Stimulated activated CD8-positive, alpha-beta memory T cell treated with anti-CD3 and anti-CD28 coated beads, Interleukin-7, amount 100 ng/mL, for 4 hours (primary cell): ENCODE measurements at places on chromosomes 1 and 21.

- DNase-seq, result no peak
Measured at GRCh38 chr1:39701049-39701439, 9.8 kb upstream of the HPCAL4 start.

DNA sequence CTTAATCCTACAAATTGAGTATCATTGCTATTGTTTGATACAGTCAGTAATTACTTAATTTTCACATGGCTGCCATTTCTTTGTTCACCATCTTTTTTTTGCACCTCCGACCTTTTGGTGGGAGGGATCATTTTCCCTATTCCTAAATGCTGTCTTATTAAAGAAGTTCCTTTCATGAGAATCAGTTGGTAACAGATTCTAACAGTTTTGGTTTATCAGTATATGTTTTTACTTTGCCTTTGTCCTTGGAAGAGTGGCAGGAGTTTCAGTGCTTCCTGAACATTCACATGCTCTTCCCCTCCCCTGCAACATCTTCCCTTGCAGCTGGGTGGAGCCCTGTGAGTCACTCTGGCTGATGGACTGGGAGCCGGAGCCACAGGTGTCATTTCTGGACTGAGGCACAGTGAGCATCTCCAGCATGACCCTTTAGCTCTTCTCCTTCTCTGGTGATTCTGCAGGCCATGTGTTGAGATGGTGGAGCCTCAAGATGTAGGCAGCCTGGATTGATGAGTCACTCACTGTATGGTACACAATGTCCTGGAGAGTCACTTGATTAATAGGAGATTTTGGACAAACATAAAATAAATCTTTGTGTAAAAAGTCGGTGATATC, 217.7 kb downstream of the URB2 start:
- no peak for DNase-seq

DNA sequence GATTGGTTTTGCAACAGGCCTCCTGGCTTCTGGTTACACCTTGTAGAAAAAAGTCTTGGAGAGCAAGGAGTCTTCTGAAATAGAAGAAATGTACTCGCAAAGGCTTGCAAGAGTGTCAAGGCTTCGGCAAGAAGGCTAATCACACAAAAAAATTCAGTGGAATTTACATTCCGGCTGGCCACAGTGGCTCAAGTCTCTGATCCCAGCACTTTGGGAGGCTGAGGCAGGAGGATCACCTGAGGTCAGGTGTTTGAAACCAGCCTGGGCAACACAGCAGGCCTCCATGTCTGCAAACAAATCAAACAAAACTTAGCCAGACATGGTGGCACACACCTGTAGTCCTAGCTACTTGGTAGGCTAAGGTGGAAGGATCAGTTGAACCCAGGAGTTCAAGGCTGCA, 7.7 kb upstream of the DOP1B start:
- DNase-seq, result no peak

- DNase-seq, result no peak
Measured at GRCh38 chr1:179966551-179966950, 11.9 kb downstream of the CEP350 start.

DNA sequence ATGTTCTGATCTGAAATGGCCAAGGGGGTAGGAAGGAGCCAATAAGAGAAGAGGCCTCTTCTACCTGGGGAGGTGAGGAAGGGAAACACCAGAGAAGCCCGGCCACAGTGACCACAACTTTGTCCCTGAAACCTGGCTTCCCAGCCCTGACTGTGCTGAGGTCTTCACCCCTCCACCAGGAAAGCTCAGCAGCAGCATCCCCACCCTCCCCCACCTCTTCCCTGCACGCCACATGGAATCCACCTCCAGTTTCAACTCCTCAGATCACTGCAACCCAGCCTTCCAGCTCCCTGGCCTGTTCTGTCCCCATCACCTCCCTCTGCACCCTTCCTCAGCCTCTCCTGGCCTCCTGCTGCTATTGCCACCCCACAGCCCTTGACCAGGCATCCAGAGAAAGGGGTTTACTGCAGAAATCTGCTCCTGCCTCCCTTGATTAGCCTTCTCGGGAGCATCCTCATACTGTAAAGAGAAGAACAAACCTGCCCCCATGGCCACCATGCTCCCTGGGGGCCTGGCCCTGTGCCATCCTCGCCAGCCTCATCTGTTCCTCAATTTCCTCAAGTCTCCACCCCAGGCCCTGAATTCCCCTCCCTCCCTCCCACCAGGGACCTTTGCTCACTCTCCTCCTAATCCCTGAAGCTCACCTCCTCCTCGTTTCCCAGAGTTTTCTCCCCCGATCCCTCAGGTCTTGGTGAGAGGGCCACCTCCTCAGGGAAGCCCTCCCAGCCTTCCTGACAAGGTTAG, 450.9 kb downstream of the MATN1 start:
- no peak for DNase-seq

GRCh38 chr1:20962576-20963258, 175.6 kb upstream of the HP1BP3 start:
- no peak for DNase-seq

DNA sequence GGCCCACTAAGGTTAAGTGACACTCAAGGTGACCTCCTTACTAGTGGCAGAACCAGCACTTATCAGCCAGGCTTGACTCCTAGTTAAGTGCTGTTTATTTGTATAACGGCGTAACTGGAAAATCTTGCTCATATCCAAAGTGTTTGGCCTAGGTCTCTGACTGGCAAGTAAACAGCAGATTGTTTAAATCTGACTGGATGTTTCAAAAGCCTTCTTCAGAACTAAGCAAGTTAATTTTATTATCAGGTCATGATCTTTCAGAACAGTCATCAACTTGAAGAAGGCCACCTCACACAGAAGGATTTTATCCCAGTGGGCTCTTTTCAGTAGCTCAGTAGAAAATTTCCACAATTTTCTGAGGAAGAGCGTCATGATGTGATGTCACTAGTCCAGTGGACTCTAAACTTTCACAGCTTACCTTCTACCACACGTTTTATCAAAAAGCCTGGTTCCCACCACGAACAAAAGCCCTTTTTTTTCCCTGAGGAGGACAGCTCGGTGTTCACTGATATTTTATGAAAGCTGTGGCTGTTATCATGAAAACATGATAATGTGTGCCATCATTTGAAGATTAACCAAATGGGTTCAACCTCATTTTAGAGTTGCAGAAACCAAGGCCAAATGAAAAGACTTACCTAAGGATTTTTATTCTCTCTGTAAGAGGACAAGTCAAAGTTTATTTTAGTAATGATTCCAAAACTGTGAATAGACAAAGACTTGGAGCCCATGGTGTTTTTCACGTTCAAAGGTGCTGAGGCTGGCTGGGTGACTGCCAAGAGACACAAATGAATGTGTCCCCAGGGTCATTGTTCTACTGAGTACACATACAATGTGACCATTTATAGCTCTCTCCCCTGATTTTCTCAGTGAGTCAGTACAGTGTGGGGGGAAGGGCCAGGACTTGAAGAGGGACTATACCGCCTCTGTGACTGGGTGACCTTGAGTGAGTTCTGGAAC, 9.1 kb downstream of the SGIP1 start:
- no peak for DNase-seq

DNA sequence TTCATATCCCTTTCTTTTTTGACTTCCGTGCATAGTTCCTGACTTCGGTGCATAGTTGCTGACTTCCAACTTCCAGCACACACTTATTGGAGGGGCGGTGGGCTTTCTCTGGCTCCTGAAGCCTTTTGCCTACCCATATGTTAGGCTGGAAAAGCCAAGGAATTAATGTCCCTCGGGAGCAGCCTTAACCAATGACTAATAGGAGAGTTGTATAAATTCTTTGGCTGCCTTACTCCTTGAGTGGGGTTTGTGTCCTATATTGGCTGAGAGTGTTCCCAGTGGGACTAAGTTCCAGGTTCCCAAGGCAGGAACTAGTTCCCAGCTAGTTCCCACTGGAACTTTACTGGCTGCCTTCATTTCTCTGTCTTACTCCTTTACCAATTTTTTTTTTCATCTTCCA, 105.7 kb downstream of the ZNF326 start:
- DNase-seq, result no peak

GRCh38 chr1:97348599-97349265, 572.1 kb downstream of the DPYD start:
- DNase-seq, result no peak

GRCh38 chr1:221562542-221563475, 179.1 kb downstream of the DUSP10 start:
- DNase-seq, result no peak

DNA sequence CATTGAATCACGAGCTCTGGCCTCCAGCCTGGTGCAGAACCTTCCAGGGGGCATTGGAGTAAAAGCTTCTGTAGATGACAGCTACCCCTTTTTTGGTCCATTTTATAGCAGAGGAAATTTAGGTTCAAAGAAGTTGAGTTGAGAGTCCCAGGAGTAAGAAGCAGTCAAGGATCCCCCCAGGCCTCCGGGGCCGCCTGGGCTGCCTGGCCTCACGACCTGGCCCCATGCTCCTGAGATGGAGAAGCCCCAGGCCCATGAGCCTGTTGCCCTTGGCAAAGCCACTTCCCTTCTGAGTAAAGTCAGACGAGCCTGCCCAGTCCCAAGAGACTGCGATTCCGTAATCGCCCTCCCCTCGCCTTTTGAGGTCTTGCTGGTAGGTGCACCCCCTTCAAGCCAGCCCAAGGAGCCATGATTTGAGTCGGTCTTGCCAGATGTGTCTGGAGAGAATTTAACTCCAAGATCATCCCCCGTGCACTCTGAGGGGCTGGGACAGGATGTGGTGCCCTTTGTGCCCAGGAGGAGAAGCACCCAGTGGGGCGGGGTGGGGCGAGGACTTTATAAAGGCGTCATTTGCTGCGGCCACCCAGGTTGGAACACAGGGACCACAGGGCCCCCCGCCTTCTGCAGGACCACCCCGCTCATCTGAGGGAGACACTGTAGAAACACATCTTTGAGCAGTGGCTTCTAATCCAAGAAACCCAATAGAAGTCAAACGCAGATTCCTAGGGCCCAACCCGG, 30.1 kb downstream of the PDE9A start:
- DNase-seq, result no peak

GRCh38 chr1:43772978-43773377, 65.6 kb downstream of the ST3GAL3 start:
- DNase-seq, result no peak

GRCh38 chr1:231053493-231054162, 13.6 kb upstream of the FAM89A start:
- no peak for DNase-seq

- no peak for DNase-seq
Measured at GRCh38 chr1:215140135-215140534, 57.6 kb downstream of the KCNK2 start.

DNA sequence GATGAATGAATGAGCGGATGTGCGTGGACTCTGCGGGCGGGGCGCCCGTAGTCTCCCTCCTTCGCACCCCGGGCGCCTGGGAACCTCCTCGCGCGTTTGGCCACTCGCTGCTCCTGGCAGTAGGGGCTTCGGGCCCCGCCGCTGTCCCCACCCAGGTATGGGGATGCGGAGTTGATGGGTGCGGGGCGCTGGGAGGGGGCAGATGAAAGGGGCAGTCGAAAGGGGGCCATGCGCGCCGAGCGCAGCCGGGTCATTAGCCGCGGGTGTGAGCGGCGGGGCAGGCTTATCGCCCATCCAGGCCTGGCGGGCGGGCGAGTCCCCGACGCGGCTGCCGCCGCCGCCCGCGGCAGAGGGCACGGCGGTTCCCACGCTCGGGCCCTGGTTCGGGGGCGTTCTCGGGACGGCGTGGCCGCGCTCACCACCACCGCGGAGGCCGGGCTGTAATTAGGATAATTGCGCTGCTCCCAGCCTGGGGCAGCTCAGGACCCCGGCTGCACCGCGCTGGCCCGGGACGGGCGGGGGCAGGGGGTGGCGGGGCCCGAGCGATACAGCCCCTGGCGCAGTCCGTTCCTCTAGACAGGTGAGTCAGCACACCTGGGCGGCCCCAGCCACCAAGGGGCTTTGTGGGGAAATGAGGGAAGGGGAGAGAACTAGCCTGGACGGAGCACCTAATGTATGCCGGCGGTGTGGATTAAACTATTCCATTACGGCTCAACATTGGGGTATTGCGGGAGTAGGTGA, 22.1 kb upstream of the CITED4 start:
- no peak for DNase-seq

DNA sequence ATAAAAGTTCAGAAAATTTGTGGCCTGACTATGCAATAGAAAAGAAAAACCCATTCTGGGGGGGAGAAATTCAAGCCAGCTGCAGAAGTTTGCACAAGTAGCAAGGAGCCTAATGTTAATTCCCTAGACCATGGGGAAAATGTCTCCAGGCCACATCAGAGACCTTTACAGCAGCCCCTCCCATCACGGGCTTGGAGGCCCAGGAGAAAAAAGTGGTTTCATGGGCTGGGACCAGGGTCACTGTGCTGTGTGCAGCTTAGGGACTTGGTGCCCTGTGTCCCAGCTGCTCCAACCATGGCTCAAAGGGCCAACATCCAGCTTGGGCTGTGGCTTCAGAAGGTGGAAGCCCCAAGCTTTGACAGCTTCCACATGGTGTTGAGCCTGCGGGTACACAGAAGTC, 42.0 kb downstream of the IL23R start:
- DNase-seq, result no peak

DNA sequence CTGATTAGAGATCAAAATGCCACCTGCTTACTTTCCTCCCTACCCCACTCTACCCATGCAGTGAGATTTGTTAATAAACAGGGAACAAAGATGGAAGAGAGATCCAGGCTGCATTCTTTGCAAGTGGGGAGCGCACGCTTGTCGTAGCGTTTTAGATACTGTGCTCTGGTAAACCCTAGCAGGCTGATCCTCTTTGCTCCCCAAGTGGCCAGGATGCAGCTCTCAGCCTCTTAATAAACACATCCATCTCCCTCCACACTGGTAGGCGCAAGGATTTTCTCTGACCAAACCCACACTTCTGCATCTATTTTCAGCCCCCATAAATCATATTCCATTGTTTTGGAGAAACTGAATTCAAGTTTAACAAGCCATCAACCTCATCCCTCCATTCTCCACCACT, 2.9 kb downstream of the PGBD5 start:
- DNase-seq, result no peak

DNA sequence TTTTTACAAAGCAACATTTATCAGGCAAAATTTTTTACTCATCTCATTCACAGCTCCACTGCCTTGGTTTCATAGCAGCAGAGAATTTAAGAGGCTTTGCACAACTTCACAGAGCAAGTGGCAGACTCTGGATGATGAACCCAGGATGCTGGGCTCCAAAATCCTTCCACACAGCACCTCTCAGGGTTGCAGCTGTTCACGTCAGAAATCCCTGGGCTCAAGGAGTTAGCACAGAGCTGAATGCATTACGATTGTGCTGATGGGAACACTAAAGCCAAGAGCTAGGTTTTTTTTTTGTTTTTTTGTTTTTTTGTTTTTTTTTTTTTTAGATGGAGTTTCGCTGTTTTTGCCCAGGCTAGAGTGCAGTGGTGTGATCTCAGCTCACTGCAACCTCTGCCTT, 2.4 kb upstream of the HTR6 start:
- DNase-seq, result no peak

DNA sequence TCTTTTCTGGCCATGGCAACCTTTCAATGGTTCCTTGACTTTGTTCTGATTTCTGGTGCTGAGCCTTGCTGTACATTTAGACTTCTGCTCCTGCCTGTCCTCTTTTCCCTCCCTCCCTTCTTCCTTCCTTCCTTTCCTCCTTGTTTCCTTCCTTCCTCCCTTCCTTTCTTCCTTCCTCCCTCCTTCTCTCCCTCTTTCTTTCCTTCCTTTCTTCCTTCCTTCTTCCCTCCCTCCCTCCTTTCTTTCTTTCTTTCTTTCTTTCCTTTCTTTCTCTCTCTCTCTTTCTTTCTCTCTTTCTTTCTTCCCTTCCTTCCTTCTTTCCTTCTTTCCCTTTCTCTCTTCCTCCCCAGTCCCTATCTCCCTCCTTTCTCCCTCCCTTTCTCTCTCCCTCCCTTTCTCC, 10.4 kb upstream of the IGSF21 start:
- no peak for DNase-seq

- no peak for DNase-seq
Measured at GRCh38 chr1:211625040-211625439, 46.1 kb upstream of the SLC30A1 start.

- no peak for DNase-seq
Measured at GRCh38 chr1:21492356-21492625, 16.9 kb upstream of the ALPL start.

GRCh38 chr1:905071-905749, 18.5 kb upstream of the SAMD11 start:
- DNase-seq, result no peak
